ENCODE measurements at places on chromosomes 3 and 15. TPM values are rescaled to one million over a fixed set of nuclear protein-coding genes. Genes with fewer than 3 reads are reported as not detected.

FGD5 gene
- 9.6 TPM for total RNA-seq

RARB gene
- total RNA-seq: 15.2 TPM

FAM43A gene
- total RNA-seq: 12.5 TPM

KBTBD12 gene
- 1.5 TPM for total RNA-seq

C3orf70 gene
- 2.6 TPM for total RNA-seq

DNA sequence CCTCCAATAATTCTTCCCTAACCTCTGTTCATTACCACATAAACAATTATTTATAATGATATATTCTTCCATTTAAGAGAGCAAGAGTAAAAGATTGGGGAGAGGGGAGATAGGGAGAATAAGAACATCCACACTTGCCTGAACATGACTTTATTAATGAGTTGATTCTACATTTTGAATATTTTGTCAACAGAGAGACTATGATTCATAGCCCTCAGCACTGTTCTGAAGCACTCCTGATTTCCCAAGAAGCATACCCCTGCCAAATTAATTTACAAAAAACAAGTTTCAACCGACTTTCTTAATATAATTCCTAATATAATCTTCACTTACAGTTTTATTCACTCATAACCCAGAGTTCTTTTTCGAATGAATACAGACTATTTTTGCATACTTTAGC is 828.8 kb downstream of the ROBO2 start:
- no peaks in the 10 kb centered on the region for H3K4me1 ChIP-seq
- no peak overlapping the region for H3K27ac ChIP-seq
- no peak for DNase-seq
- H3K4me3 ChIP-seq: no peak overlapping the region
- H3K27me3 ChIP-seq: no peaks in the 10 kb centered on the region

GRCh38 chr3:111593666-111594065 is 1.5 kb downstream of the ZBED2 start:
- no peaks in the 10 kb centered on the region for H3K27me3 ChIP-seq
- no peak for DNase-seq
- no peak overlapping the region for H3K4me3 ChIP-seq
- no peaks in the 10 kb centered on the region for H3K36me3 ChIP-seq
- H3K27ac ChIP-seq: no peak overlapping the region

DNA sequence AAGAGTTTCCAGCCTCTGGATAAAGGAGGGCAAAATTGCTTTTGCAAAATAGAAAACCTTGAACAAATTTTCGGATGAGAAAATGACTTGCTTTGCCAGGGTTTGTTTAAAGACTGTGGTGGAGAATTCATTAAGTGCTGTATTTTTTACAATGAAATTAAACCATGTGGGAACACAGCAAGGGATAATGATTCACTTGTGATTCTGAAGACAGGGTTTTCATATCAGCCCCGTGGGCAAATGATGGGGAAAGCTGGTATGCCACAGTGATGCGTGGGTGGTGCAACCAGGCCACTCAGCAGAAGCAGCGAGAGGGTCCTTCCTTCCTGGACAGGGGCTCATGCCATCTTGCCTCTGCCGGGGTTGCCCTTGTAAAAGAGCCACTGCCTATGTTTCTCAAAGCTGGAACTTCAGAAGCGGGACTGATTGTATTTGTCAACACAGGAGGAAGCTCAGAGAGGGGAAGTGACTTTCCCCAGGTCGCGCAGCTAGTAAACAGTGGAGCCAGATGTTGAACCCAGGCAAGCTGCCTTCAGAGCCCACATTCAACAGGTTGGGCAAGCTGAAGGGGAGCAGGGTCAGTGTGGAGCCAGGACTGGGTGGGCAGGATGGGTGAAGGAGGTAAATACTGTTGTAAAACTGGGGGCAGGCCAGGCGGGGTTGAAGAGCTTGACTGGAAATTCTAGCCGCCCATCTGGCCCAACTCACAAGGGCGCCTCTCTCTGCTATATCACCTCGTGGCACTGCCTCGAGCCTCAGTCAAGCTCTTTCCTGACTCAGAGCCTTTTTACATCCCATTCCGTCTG is 79.1 kb downstream of the TOP2B start:
- H3K27me3 ChIP-seq: no peaks in the 10 kb centered on the region
- peak; percentile 57 for DNase-seq
- peaks cover 25% of the 10 kb centered on the region for H3K4me1 ChIP-seq

DNA sequence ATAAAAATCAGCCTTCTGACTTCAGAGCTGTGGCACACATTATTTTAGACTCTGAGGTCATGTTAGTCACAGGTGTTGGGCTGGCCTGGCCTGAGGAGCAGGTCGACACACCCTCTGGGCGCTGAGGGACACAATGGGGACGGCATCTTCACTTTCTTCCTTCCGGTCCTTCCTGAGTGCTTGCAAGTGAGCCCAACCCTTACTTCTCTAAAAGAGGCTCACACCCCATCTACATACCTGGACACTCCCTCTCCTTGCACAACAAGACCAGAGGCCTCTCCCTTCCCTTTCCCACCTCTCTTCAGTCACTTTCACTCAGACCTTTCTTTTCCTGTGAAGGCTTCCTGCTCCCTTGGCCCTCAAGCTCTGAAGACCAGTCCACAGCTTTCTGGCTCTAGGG is 85.4 kb downstream of the XXYLT1 start:
- no peak for DNase-seq
- peaks cover 38% of the 10 kb centered on the region for H3K4me1 ChIP-seq
- no peak overlapping the region for H3K4me3 ChIP-seq
- H3K27me3 ChIP-seq: no peaks in the 10 kb centered on the region
- H3K27ac ChIP-seq: no peak overlapping the region
- H3K36me3 ChIP-seq: no peaks in the 10 kb centered on the region

GRCh38 chr3:106839576-106840280 is 537.5 kb upstream of the CCDC54 start:
- no peak overlapping the region for H3K4me3 ChIP-seq
- H3K36me3 ChIP-seq: no peaks in the 10 kb centered on the region
- no peak overlapping the region for H3K27ac ChIP-seq
- H3K4me1 ChIP-seq: no peaks in the 10 kb centered on the region
- no peaks in the 10 kb centered on the region for H3K27me3 ChIP-seq

DNA sequence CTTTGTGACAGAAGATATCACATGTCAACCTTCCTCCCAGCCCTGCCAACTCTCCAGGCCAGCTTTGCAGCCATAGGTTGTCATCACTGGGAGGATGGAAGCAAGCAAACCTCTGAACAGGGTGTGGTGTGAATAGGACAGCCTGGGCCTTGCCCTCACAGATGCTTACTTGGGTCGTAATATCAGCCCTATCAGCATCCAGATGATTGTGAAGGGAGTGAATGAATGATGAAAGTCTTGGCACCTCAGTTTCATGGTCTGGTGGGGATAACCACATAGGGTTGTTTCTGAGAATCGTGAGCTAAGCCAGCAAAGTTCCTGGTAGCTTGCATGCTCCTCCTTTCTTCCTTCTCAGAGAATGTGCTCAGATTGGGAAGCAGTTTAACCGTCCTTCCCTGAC is 55.1 kb upstream of the POLR2M start:
- H3K4me3 ChIP-seq: no peak overlapping the region
- peak overlapping the region; percentile 81 for H3K27ac ChIP-seq
- peaks cover 36% of the 10 kb centered on the region for H3K36me3 ChIP-seq
- no peaks in the 10 kb centered on the region for H3K27me3 ChIP-seq
- no peak for DNase-seq

DNA sequence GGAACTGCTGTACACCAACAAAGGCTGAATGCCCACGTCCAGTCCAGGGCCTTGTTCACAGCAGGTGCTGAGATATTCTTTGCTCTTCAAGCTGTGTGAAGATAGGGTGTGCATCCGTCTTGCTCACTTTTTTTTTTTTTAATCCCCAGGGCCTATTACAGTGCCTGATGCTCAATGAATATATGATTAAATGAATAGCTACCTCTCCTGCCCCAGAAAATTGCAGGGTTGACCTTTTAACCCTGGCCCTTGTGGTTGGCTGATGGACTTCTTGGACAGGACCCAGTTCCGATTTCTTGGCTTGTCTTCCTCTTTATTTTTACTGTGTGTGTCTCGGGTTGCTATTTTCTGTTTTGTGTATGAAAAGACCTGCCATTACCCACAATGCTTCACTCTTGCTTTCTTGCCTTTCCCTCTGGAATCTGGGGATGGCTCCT is 2.9 kb upstream of the FYTTD1 start:
- no peaks in the 10 kb centered on the region for H3K27me3 ChIP-seq
- H3K4me1 ChIP-seq: no peaks in the 10 kb centered on the region
- H3K4me3 ChIP-seq: no peak overlapping the region
- no peaks in the 10 kb centered on the region for H3K36me3 ChIP-seq

GRCh38 chr3:65587650-65588439 is 450.9 kb downstream of the MAGI1 start:
- no peaks in the 10 kb centered on the region for H3K27me3 ChIP-seq
- no peak overlapping the region for H3K27ac ChIP-seq
- no peak for DNase-seq
- H3K4me1 ChIP-seq: peaks cover 4% of the 10 kb centered on the region
- H3K36me3 ChIP-seq: no peaks in the 10 kb centered on the region

Data from right atrium auricular region (tissue), 2 donors.